ENCODE measurements at places on chromosomes 13 and 19.
A peak's percentile ranks its signal among the peaks of the same experiment; 100 is the strongest.

DNA sequence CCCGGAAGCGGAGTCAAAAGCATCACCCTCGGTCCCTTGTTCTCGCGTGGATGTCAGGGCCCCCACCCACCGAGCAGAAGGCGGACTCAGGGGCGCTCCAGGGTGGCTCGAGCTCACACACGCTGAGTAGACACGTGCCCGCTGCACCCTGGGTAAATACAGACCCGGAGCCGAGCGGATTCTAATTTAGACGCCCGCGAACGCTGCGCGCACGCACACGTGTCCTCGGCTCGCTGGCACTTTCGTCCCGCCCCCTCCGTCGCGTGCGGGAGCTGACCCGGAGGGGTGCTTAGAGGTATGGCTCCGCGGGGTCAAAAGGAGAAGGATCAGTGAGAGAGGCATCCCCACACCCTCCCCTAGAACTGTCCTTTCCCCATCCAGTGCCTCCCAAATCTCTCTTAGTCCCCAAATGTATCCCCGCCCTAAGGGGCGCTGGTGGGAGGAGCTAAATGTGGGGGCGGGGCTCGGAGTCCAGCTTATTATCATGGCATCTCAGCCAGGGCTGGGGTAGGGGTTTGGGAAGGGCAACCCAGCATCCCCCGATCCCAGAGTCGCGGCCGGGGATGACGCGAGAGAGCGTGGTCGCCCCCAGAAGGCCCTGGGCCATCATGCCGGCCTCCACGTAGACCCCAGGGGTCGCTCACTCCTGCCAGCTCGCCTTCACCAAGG, 451 bp upstream of the ICAM5 start:
- peak; percentile 68 for DNase-seq

- DNase-seq: no peak
Measured at GRCh38 chr19:4303819-4304537, 420 bp upstream of the FSD1 start.

GRCh38 chr19:56839652-56840450, 675 bp downstream of the PEG3 start:
- no peak for DNase-seq

GRCh38 chr19:11460207-11460606, 20.6 kb downstream of the ELAVL3 start:
- DNase-seq: no peak

GRCh38 chr19:46637224-46637623, 1.2 kb upstream of the GNG8 start:
- no peak for DNase-seq

DNA sequence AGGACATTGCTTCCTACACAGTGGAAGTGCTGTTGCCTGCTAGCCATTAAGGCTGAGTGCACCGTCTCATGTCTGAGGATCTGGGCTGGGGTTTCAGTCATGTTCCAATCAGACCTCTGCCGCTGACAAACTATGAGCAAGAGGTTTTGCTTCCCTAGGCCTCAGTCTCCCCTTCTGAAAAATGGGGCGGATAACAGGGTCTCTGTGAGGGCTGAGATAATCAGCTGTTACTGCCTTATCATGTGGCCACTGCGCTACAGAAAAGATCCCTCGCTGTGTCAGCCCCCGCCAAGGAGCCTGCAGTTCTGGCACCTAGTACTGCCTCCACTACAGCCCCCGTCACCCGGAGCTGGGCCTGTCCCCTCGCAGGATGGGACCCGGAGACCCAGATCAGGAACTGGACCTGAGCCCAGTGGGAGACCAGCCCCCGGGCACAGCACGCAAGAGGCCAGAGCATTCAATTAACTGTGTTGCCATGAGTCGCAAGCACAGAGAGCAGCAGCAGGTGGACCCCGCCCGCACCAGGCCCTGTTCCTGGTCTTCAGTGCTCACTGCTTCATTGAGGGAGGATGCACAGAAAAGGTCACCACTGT, 3.0 kb upstream of the PNKP start:
- DNase-seq: no peak

DNA sequence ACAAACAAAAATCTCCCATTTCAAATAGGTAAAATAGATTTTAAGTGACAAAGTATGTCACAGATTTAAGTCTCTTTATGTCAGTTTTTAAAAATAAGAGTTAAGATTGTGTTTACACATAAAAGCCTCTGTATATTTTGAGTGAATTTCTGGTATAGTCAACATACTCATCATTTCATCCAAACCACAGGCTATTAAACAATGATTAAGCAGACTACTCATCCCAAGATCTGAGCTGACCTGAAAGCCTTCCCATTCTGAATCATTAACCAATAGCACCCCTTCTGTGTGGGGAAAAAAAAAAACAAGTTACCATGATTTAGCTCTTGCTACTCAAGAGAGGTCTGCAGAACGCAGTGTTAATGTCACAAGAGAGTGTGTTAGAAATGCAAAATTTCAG, 284.4 kb upstream of the NBEA start:
- DNase-seq: no peak

GRCh38 chr13:97058391-97058790, 64.1 kb upstream of the OXGR1 start:
- DNase-seq: no peak

- no peak for DNase-seq
Measured at GRCh38 chr13:111319998-111320911, at the start of gene TEX29. TSS of gene TEX29 (plus strand) at chr13:111320642. CDS start at chr13:111320891, 249 bp downstream.

DNA sequence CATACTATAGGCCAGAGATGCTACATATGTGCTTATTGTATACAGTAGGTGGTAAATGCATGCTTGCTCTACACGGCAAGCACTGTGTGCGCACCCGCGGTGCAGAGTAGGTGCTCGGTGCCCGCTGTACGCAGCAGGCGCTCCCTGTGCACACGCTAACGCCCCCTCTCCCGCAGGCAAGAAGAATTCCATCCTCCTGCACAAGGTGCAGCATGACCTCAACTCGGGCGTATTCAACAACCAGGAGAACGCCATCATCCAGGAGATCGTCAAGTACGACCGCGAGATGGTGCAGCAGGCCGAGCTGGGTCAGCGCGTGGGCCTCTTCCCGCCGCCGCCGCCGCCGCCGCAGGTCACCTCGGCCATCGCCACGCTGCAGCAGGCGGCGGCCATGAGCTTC, 17.7 kb downstream of the POLRMT start:
- DNase-seq: no peak

GRCh38 chr19:48779636-48780035, 24.3 kb downstream of the FGF21 start:
- no peak for DNase-seq

GRCh38 chr13:36344886-36345437, 1.2 kb downstream of the SPART start:
- DNase-seq: no peak

- no peak for DNase-seq
Measured at GRCh38 chr13:66483712-66484111, 746.4 kb downstream of the PCDH9 start.

- DNase-seq: no peak
Measured at GRCh38 chr19:39131255-39131755, 5.7 kb downstream of the PAK4 start.

DNA sequence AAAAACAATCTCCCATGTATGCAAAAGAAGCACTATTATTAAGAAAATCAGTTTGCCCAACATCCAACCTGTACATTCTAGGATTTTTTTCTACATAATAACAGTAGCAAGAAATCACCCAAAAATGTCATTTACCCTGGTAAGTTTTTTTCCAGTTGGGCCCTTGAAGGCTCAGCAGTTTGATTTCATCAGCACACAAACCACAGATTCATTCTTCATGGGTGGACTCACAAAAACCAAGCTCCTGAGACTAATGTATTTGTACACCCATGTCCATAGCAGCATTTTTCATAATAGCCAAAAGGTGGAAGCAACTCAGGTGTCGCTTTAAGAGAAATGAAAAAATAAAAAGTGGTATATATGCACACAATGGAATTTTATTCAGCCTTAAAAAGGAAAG, 210.1 kb downstream of the TBC1D4 start:
- no peak for DNase-seq

DNA sequence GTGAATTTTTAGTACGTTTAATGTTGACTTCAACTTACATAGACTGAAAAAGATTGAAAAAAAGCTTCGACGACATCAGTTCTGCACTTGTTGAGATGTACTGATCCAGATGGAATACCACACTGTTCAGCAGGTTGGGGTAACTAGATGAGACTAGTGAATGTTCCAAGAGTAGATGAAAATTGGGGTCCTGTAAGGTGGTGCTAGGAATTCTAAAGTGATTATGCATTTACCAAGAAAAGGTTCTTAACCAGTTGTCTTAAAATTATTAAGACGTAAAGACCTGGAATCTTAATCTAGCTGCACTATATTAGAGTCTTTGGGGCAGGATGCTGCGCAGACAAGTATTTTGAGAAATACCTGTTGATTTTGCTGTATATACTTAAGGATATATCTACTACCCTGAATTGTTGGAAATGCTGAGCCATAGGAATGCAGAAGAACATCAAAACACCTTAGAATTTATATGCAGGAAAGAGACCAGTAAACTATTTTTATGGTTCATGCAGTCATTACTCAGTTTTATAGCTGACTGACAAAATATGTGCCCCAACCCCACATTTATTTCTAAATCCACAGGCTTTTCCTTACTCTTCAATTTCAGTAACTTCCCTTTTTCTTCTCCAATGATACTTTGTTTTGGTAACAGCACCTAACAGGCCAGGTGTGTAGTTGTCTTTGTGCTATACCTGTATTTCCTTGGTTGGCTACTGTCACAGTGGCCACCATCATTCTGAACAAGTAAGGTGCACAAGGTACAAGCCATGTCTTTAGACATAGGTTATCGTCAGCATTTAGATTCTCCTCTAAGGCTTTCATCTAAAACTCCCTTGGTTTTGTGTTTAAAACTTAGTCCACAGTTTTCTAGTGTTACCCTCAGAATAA, 8.6 kb downstream of the MIR17HG start:
- DNase-seq: no peak

DNA sequence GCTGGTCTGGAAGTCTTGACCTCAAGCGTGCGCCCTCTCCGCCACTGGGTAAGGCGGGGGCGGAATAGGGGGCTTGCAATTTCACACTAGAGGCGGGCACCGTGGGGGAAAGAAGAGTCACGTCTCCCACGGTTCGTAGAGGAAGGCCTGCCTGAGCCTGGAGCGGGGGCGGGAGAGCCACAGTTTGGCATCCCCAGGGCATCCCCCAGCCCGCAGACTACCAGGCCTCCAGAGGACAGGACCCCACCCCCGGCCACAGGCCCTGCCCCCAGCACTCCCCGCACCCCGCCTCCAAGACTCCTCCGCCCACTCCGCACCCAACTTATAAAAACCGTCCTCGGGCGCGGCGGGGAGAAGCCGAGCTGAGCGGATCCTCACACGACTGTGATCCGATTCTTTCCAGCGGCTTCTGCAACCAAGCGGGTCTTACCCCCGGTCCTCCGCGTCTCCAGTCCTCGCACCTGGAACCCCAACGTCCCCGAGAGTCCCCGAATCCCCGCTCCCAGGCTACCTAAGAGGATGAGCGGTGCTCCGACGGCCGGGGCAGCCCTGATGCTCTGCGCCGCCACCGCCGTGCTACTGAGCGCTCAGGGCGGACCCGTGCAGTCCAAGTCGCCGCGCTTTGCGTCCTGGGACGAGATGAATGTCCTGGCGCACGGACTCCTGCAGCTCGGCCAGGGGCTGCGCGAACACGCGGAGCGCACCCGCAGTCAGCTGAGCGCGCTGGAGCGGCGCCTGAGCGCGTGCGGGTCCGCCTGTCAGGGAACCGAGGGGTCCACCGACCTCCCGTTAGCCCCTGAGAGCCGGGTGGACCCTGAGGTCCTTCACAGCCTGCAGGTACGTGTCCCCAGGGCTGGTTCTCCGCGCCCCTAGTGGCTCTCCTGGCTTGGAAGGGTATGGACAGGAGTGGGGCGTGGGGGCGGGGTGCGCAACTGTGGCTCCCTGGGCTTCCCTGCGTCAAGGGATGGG, at the start of gene ANGPTL4:
Gene ANGPTL4, plus strand, starts transcription at position 353 of the 969 bp plus-strand sequence. Its CDS starts 167 bp downstream, at position 520.
- peak; percentile 79 for DNase-seq

GRCh38 chr13:95743192-95743591, 66.3 kb downstream of the DNAJC3 start:
- no peak for DNase-seq

DNA sequence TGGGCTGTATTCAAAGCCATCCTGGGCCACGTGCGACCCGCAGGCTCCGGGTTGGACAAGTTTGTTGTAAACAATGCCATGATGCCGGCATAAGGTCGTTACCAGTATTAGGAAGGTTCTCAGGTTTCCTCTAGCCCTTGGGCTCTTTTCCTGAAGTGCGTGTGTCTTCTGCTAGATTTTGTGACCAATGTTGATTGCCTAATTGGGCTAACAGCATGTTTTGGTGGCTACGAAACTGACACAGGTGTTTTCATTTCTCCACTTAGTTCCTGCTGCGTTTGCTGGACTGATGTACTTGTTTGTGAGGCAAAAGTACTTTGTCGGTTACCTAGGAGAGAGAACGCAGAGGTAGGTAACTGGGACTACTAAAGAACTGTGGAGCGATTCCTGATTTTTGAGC, 20.3 kb downstream of the ALOX5AP start:
- DNase-seq: no peak

DNA sequence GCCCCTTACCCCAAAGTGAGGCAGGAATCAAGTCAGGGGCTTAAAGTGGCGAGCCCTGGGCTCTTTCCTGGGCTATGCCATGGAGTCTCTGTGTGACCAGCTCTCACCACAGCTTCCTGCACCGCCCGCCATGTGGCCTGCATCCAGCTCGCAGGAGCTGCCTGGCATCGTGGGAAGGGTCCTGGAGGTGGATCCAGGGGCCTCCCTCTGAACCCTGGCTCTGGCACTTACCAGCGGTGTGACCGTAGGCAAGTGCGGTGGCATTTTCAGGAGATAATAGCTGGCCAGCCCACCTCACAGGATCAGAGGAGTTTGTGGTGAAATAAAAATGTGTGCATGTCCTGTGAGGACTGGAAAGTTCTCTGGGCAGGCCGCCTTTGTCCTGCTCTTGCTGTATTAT, 26.0 kb downstream of the DHRS12 start:
- DNase-seq: no peak

GRCh38 chr19:18946918-18947317, 5.9 kb upstream of the HOMER3 start:
- DNase-seq: no peak

DNA sequence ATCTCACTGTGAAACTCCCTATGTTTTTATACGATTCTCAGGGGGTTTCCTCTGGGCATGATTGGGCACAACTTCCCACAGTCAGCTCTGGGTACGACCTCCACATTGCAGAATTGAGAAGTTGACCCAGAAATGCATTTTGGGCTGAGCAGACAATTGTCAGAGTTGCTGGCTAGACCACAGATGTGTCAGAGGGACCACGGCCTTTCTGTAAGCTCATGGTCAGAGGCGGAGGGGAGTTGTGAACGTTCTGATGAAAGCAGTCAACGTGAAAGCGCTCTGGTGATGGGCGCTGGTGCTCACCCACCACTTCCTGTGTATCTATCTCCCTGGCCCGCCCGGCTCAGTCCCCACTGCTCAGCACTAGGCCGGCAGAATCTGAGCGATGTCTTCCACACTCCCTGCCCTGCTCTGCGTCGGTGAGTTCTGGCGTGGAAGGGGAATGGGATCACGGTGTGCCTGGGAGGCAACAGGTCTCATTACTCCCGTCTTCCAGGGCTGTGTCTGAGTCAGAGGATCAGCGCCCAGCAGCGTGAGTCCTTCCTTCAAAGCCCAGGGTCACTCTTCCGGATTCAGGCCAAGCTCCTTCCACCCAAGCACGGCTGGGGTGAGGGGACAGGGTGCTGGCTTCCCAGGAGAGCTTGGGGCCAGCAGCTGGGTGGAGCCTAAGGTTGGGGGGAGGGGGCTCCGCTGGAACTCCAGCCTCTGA, at the start of gene NCR1:
Gene NCR1, plus strand, starts transcription at position 346 of the 709 bp plus-strand sequence. Its CDS starts 40 bp downstream, at position 386.
- DNase-seq: no peak

- no peak for DNase-seq
Measured at GRCh38 chr13:110349239-110349638, 42.2 kb downstream of the COL4A2 start.

- DNase-seq: no peak
Measured at GRCh38 chr19:33377586-33378475, 4.3 kb downstream of the CEBPG start.
